Stimulated activated CD4-positive, alpha-beta T cell treated with anti-CD3 and anti-CD28 coated beads, TNF-alpha, amount 100 ng/mL, for 1 hour (primary cell): ENCODE measurements at places on chromosomes 12 and 14.

DNA sequence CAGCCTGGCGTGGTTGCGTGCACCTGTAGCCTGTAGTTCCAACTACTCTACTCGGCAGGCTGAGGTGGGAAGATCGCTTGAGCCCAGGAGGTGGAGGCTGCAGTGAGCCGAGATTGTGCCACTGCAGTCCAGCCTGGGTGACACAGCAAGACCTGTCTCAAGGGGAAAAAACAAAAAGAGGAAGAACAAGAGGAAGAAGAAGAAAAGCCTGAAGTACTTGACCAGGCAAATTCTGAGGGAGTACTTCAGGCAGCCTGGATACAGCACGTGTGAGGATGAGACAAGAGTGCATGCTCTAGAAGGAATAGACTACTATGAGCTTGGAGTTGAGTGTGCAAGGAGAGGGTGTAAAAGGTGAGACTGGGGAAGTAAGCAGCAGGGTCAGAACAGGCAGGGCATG, 1.8 kb downstream of the GDF3 start:
- no peak for DNase-seq

- no peak for DNase-seq
Observed at GRCh38 chr14:73695082-73695481, 19.1 kb downstream of the PNMA1 start.

GRCh38 chr12:10331642-10332239, 24.1 kb downstream of the KLRD1 start:
- DNase-seq = no peak

GRCh38 chr12:99976762-99977161, 8.0 kb downstream of the ANKS1B start:
- DNase-seq = no peak

- no peak for DNase-seq
Observed at GRCh38 chr12:108374596-108375320, 35.6 kb upstream of the CMKLR1 start.

GRCh38 chr14:64722842-64723447, 18.7 kb downstream of the PLEKHG3 start:
- DNase-seq = no peak

DNA sequence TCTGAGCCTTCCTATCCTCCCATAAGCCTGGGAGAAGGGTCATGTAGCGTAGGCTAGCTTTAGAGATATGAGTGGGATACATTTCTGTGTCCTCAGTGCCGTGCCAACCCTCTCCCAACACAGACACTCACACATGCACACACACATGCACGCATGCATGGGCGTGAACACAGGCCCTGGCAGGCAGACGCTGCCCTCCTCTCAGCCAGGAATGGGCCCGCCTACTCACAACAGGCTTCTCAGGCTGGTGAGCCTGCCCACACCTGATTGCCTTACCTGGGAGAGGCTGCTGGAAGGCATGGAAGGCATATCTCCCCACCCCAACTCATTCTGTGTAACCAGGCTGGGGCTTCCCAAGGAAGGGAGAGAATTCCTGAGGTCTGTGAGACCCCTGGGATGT, 12.8 kb upstream of the ACVR1B start:
- DNase-seq = no peak
